ENCODE measurements at places on chromosomes 6 and 20.

- no peak for DNase-seq
Measured at GRCh38 chr6:130129762-130130246, 92.9 kb downstream of the SAMD3 start.

DNA sequence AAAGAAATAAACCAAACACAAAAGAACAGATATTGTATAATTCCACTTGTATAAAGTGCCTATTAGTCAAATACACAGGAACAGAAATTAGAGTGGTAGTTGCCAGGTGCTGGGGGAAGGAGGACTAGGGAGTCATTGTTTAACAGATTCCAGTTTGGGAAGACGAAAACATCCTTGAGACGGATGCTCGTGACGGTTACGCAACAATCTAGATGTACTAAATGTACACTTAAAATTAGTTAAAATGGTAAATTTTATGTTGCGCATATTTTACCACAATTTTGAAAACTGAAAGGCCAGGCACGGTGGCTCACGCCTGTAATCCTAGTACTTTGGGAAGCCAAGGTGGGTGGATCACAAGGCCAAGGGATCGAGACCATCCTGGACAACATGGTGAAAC is 111.0 kb downstream of the PKHD1 start:
- DNase-seq, result no peak

DNA sequence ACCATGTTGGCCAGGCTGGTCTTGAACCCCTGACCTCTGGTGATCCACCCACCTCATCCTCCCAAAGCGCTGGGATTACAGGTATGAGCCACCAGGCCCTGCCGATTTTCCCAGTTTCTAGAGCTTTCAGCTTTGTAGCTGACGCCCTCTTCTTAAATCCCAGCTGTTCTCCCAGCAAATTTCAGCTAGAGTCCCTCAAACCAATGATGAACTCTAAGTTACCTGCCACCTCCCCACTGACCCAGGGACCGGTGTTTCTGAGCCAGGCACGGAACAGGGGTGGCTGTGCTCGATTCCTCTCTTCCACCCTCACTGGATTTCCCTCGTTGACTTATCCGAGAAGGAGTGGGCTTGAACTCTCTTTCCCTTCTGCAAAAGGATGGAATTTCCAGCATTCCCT is 39.1 kb downstream of the SUN5 start:
- peak; percentile 8 for DNase-seq

GRCh38 chr6:122381494-122382265 is 17.8 kb upstream of the HSF2 start:
- peak; percentile 41 for DNase-seq

DNA sequence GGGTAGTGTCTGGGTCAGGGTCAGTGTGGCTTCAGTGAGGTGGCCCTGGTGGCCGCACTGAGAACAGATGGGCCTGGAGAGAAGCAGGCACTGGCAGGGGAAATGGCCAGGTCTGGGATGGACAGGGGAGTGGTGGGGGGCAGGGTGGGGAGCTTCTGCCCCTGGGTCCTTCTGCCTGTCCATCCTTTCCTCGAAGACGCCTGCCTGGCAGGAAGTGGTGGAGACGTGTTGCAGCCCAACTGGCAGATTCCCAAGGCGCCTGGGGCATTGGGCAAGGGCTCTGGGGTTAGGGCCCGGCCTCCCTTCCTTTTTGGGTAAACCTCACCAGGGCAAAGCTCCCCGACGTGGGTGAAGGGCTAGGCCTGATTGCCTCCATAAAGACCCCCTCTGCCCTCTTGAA is 10.4 kb downstream of the SRC start:
- peak; percentile 68 for DNase-seq

DNA sequence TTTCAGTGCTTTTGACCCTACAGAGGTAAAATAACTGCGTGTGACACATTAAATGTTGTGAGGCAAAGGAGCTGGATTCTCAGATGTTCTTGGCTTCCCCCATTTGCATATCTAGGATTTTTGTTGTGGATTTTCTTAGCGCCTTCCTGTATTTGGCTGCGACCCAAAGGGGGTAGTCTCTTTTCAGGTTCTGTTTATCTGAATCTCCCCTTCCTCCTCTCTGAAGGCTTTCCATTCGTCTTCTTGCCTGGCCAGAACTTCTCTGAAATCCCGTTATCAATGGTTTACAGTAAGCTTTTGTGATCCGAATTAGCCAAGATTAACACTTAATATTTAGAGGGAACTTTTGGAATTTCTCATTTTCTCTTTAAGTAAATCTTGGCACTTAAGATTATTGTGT is 60.8 kb downstream of the ADGRB3 start:
- DNase-seq, result no peak

DNA sequence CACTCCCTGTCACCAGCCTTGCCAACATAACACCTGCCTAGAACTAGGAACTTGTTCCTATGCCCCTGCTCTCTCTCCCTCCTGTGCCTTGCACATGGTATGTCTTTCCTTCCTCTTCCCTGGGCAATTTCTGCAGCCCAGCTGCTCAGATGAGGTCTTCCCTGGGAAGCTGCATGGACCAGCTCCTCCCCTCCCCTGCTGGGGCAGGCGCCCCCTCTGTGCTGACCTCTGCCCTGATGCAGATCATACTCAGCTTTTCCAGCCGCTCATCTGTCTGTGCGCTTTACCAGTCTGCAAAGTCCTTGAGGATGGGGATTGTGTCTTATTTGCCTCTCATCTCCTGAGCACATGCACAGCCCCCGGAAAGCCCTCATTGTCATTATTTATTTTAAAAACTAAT is 161.8 kb downstream of the SCML4 start:
- no peak for DNase-seq

DNA sequence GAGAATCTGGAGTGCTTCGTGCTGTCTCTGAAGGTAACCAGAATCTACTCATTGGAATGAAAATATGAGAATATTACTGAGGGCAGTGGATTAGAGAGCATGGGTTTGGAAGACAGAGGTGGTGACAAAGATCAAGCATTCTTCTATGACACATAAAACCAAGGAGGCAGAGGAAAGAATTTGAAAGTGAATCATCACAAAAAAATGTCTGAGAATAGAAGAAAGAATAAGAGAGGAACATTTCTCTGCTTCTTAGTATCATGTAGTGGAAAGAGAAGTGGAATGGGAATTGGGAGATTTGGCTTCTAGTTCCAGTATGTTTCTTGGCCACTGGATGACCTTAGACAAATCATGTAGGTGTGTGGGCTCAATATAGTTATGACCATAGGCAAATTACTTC is 474.0 kb downstream of the TFAP2B start:
- DNase-seq, result no peak

DNA sequence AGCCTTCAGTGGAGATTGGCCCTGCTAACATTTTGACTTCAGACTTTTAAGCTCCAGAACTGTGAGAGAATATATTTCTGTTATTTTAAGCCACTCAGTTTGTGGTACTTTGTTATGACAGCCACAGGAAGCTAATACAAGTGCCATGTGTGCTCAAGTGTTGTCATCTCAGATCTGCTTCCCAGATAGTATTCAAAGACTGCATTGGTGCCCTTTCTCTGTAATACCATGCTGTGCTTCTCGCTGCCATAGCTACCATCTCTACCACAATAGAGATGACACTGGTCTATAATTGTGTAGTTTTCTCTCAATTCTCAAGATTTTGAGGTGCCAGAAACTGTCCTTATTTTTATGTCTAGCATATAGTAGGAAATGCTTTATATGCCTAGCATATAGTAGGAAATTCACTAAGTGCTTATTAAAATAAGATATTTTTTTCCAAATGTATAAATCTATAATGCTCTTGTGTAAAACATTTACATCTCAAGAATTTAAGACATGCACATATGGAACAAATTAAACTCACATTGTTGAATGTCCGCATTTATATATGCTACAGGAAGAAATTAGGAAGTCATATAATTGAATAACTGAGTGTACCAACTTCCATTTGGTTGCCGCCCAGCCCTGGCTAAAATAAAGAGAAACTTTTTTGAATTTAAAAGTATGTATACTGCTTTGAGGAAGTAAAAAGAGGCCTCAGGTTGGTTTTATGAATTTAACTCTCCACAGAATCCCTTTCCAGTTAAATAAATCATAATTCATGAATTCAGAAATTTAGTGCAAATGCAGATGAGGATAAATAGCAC is 77.6 kb downstream of the TPBG start:
- peak; percentile 7 for DNase-seq

DNA sequence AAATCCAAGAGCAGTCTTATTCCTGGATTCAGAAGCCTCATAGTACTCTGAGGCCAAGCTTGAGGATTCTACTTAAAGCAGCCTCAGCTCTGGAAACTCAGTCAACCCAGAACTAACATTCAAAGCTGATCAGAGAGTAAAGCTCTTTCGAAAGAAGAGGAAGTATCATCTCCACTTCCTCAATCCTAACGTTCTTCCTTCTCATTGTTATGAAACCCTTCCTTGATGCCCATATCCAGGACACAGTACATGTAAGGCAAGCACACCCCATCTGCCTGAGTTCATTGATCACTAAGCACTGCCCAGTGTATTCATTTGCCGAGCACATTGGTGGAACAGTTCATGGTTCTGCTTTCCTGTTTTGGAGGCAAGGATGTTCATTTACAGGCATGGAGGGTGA is at the start of gene IPCEF1:
TSS of gene IPCEF1 (minus strand) at position 114 of the 400 bp plus-strand sequence. CDS start 90,856 bp downstream, outside the sequence.
- no peak for DNase-seq

GRCh38 chr20:34907616-34908469 is 31.4 kb downstream of the ACSS2 start:
- DNase-seq, result peak; percentile 82

GRCh38 chr6:117550078-117550600 is 52.2 kb downstream of the GOPC start:
- DNase-seq, result no peak

- DNase-seq, result no peak
Measured at GRCh38 chr20:9301129-9302090, 213.0 kb upstream of the LAMP5 start.

- DNase-seq, result no peak
Measured at GRCh38 chr20:56986931-56987720, 279.3 kb downstream of the BMP7 start.

- DNase-seq, result no peak
Measured at GRCh38 chr6:38797391-38797790, 82.3 kb downstream of the DNAH8 start.

DNA sequence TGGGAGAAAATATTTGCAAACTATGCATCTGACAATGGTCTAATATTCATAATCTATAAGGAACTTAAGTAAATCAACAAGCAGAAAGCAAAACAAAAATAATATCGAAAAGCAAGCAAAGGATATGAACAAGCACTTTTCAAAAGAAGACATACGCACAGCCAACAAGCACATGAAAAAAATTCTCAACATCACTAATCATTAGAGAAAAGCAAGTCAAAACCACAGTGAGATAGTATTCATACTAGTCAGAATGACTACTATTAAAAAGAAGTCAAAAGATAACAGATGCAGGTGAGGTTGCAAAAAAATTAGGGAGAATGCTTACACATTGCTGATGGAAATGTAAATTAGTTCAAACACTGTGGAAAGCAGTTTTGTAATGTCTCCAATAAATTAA is 410.2 kb downstream of the MMUT start:
- DNase-seq, result no peak
